ENCODE measurements at places on chromosomes 4 and X. TPM values are rescaled to one million over a fixed set of nuclear protein-coding genes. Genes with fewer than 3 reads are reported as not detected.
A peak's percentile ranks its signal among the peaks of the same experiment; 100 is the strongest.

Gene TCEAL8
- 123 TPM for polyA plus RNA-seq

Gene ZNF711
- 28.1 TPM for polyA plus RNA-seq

DNA sequence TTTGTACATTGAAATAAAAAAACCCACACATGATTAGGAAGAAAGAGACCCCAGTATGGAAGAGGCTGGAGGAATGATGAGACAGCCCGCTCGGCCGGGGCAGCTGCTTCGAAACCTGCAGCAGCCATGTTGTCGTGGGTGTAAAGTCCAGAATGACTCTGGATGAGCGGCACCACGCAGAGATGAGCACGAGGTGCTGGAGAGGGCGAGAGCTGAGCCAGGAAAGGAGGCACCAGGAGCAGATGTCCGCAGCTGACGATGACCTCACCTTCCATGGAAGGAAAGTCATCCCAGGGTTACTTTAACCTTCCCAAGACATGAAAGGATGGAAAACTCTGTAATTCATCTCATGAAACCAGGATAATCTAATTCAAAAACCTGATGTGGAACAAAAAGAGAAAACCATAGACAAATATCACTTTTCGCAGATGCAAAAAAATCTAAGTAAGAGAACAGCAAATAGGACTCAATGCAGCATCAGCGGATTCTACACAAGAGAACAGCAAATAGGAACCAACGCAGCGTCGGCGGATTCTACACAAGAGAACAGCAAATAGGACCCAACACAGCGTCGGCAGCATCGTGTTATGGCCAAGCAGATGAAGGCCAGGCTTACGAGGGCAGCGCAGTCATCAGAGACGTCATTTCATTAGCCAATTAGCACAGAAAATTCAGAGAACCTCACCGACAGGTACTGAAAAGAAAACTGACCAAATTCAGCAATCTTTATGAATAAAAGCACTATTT lies 25.9 kb upstream of the SPON2 start:
- DNase-seq, result peak; percentile 94

- no peak for DNase-seq
Observed at GRCh38 chr4:20444599-20445337, 193.1 kb downstream of the SLIT2 start.

Gene USP17L27
- not detected for polyA plus RNA-seq

DNA sequence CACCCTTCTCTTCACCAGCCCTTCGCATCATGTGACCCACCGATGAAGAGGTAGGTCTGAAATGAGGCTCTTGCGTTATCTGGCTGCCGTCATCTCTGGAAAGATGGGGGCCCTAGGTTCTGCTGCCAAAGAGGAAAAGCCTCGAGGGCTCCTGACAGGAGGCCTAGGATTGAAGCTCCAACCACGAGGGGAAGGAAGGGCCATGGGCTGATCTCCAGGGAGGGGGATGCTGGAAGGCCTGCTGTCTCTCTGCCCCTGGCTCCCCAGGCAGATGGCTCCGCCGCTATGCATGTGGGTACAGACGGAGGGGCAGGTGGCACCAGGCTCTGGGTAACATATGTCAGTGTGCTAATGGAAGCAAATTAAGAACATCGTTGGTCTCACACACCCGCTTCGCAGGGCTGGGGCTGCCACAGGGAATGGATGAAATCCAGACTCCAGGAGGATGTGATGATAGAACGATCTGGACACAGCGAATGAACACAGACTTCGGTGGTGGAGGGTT lies 44.9 kb downstream of the AFAP1 start:
- no peak for DNase-seq

DNA sequence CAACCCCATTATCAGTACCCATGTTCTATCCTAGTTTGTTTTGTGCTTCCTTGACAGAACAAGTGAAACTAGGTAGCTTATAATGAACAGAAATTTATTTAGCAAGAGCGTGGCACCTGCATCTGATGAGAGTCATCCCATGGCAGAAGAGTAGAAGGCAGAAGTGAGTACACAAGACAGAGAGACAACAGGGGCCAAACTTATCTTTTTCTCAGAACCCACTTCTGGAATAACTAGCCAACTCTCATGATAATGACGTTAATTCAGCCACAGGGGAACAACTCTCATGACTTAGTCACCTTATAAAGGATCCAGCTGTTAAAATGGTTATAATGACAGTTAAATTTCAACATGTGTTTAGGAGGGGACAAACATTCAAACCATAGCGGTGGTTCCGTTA lies 644.9 kb downstream of the TECRL start:
- DNase-seq, result no peak

DNA sequence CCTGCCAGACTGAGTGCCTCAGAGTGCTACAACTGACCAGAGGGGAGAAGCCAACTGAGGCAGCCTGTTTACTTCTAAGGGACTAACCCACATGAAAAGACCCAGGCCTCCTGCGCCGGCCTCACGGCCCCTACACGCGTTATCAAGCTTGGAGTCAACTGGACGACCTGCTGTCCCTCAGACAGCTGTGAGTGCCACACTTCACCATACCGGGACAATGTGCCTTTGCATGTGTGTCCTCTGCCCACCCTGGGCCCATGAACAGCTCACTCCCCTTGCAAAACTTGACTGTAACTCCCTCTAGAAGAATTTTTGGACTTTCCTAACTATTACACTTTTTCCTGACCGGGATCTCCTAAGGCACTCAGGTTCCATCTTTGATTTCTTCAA lies 1.8 kb downstream of the NOP14 start:
- no peak for DNase-seq

- peak; percentile 38 for DNase-seq
Observed at GRCh38 chr4:102299354-102300107, 45.8 kb downstream of the SLC39A8 start.

DNA sequence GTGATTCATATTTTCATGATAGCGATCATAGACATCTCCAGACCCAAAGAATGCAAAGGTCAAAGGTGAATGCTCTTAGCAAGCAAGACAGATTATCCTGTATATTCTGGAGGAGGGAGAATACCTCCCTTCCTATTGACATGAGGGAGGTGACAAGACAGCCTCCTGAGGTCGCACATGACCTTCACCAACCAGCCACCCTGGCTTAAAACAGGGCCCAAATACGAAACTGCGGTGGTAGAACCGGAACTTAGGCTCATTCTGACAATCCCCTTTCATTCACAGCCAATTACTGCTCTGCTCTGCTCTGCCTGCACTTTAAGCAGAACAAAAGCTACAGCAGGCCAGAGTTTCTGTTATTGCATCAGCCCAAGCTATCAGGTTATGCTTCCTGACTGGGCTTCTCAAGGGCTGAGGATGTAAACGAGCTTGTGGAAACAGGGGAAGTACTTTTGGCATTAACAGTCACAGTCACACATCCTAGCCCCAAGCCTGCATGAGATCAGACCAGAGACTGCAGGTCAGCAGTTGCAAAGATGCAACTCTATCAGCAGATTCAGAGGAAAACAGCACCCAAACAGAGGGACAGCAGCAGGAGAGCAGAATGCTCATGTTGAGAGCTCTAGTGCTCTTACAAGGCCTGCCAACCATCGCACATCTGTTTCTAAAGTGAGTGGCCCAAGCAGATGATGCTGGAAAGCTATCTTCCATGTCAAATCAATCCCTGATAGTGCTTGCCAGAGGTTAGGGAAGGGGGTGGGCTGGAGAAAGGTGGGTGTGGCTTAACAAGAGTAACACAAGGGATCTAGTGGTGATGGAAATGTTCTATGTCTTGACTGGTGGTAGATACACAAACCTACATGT lies 51.3 kb upstream of the MAP3K15 start:
- peak; percentile 65 for DNase-seq

DNA sequence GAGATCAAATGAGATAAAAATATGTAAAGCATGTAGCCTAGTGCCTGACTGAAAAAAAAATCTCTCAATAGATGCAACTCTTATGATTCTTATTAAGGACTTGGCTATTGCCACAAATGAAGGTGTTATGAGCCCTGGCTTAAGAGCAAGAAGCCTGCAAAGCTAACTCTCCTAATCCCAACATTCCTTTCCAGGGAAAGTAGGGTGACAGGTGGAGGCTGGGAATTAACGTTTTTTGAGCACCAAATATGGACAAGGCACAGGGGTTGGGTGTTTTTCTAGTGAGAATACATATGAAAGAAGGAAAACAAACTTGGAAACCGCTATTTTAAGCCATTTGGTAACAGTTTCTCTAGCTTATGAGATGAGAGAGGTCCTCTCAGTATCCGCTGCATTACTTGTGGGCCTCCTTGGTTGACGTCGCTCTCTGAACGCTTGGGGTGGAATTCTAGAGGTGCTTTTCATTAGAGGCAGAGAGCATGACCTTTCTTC lies 2.4 kb downstream of the RHOH start:
- no peak for DNase-seq

Gene PWWP3B
- 21.6 TPM for polyA plus RNA-seq

- DNase-seq, result no peak
Observed at GRCh38 chr4:38360201-38360600, 303.8 kb upstream of the KLF3 start.

DNA sequence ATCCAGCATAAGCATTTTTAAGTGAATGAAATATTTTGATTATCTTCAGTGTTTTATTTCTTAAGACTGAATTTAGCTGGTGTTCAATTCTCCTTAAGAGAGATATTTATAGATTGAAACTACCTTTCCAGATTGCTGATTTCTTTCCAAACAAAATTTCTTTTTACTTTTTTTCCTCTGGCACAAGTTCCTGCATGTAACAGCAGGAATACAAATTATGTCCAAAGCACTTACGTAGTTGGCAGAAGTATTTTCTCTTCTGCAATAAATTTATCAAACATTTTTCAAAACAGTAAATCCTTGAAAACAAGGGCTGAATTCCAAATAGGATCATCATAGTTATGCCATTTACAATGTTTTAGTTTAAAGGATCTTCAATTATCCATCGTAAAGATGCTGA lies 412.6 kb downstream of the IQCM start:
- peak; percentile 85 for DNase-seq

DNA sequence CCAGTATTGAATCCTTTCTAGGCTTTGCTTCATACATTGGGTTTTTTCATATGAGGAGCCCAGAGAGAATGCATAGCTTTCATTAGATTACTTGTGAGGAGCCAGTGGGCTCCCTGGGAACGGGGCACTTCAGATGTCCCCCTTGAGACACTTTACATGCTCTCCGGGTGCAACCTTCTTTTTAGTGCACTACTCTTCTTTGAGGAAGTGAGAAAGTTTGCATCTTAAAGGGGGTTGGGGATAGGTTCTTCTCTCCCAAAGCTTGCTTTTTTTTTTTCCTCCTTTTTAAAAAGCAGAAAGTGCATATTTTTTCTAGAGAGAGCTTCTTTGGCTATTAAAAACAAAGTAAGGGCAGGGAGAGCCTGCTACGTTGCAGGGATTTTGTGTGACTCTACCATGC lies 4.3 kb downstream of the HADH start:
- DNase-seq, result no peak

Gene WAS
- 3.3 TPM for polyA plus RNA-seq

DNA sequence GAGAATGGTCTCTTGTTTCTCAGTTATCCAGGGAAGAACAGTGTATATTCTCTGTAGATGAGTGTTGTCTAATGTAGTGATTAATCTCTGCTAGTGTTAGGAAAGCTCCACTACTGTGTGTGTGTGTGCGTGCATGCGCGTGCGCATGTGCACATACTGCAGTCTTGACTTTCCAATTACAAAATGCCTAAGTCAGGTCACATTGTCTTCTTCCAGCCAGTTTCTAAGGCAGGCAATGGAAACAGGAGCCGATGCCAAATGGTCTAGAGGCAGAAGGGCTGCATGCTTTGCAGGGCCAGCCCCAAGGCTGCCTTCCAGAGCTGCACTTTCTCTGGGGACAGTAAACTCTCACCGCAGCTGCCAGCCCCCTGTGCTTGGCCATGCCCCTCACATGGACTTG lies 30.5 kb upstream of the NAP1L5 start:
- DNase-seq, result peak; percentile 66

GRCh38 chr4:53037892-53038291 lies 175.8 kb downstream of the RASL11B start:
- peak; percentile 67 for DNase-seq

Gene GPR173
- polyA plus RNA-seq, result 11.3 TPM

DNA sequence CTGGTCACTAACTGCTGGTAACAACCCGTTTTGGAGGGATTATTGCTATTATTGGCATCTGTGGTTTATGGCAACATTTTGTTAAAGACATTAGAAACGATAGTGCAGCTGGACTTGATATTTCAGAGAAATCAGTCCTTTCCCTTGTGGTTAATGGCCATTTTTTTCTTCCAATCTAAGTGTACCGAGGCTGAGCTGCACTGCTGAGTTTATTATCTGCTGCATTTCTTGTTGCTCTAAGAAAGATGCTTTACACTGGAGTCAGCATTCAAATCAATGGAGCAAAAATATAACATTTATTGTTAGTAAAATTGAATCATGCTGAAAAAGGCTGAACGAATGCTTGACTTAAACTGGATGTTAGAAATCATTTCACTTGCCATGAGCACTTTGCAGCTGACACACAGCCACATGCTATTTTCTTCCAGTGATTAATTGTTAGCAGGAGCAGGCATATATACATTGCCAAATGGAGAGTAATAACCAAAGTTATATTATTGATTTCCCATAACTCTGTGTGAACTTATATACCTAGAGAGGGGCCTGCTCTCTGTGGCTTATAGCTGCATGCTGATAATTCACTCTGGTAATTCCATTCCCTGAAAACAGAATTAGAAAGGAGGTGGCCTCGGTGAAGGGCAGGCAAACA lies 66.5 kb upstream of the TTC29 start:
- DNase-seq, result peak; percentile 19

- DNase-seq, result peak; percentile 74
Observed at GRCh38 chrX:119231936-119232445, 4.1 kb upstream of the PGRMC1 start.

Gene ENPEP
- polyA plus RNA-seq, result 11.3 TPM

DNA sequence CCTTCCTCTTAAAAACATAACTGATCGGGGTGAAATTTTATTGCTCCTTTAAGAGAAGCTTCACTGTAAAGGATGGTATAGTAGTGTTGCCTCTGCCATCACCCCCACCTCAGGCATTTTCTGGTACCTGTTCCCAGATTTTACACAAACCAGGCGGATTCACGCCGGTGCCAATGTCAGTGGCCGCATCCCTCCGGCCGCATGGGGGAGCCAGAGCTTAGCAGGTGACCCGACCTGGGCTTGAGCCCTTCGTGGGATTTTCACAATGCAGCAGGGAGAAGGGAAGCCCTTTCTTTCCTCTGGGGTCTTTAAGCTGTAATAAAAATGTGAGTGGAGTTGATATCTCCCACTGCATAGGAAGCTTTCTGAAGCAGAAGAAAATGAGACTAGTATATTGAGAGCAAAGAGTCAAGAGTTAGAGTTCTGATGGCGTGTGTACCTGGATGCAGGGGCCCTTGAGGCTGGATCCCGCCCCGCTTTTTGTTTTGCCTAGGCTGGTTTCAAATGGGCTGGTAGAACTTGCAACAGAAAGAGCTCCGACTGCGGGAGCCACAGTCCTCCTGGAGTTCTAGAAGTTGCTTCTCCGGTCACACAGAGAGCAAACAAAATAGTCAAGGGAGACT lies 59.4 kb downstream of the POLR2B start:
- peak; percentile 42 for DNase-seq

DNA sequence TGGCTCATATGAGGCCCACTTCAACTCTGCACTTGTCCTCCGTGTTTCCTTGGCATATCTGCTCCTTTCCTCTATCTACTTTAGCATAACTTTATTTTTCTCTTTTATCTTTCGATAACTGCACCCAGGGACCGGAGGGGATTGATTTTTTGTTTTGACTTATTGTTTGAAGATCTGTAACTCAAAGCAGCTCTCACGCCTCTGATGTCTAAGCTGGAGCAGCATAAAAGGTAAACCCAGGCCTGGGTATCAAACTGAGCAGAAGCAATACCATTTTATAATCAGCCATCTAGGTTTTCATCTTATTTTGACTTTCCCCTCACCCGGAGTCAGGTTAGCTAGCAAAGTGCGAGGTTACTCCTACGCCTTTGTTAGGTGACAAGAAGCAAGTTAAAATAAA lies 28.4 kb downstream of the LEF1 start:
- DNase-seq, result no peak

Data from muscle of leg (tissue), 16 donors.